Astrocyte (in vitro differentiated cells and primary cell): ENCODE measurements at places on chromosomes 13 and 19. TPM values are rescaled to one million over a fixed set of nuclear protein-coding genes. Genes with fewer than 3 reads are reported as not detected.

DNA sequence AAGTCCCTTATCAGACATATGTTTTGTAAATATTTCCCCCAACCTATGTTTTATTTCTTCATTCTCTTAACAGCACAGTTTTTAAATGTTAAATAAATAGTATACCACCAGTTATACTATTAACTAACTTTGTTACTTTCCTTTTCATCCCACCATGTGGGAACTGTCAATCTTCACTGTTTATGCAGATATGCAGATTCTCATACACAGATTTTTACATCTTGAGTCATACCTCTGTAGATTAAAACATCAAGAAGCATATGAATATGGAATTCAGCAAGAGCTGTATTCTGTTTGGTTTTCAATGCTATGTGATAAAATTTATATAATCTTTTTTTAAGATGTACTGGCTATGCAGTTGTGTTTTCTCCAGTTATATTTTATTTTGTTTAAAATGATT lies 566.3 kb downstream of the LIG4 start:
- DNase-seq, result no peak
- H3K27me3 ChIP-seq, result no peaks in the 10 kb centered on the region
- no peaks in the 10 kb centered on the region for H3K4me1 ChIP-seq
- no peaks in the 10 kb centered on the region for H3K36me3 ChIP-seq
- H3K27ac ChIP-seq, result no peak overlapping the region

NECTIN2 gene
- total RNA-seq, result 297 and 302 TPM in 2 replicates

- no peaks in the 10 kb centered on the region for H3K36me3 ChIP-seq
- H3K27me3 ChIP-seq, result no peaks in the 10 kb centered on the region
- peak overlapping the region; percentile 82 for H3K27ac ChIP-seq
- peaks cover 52% of the 10 kb centered on the region for H3K4me1 ChIP-seq
- peak; percentile 95 for DNase-seq
These were observed 72.6 kb upstream of the SERP2 start for GRCh38 chr13:44300895-44301638.

DNA sequence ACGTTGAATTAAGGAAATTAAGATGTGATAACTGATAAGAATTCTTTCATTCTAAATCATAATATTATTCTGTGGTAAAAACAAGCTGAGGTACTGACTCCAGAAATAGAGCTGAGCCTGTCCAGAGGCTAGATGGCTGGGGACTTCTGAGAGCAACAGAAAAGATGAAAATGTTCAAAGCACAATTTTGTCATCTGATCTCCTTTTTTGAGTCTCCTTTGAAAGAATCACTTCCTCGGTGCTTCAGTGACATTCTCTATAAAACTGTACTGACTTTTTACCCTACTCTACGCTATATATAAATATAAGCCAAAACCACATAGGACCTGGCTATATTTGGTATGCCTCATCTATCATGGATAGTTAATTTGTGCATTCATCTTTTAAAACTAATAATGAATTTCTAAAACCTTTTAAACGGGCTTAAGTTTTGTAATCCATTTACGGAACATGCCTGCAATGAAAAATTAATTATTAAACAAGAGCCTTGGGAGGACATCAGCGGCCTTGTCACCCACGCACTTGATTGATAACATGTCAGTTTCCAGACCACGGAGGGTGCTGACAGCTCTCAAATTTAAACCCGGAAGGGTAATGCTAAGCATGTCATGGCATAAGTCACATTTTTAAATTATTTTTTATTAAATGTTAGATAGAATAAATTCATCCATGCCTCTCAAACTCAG lies 235.5 kb downstream of the PCDH9 start:
- peak overlapping the region; percentile 51 for H3K4me3 ChIP-seq
- no peaks in the 10 kb centered on the region for H3K27me3 ChIP-seq
- no peak overlapping the region for H3K27ac ChIP-seq
- H3K36me3 ChIP-seq, result no peaks in the 10 kb centered on the region
- DNase-seq, result no peak

DNA sequence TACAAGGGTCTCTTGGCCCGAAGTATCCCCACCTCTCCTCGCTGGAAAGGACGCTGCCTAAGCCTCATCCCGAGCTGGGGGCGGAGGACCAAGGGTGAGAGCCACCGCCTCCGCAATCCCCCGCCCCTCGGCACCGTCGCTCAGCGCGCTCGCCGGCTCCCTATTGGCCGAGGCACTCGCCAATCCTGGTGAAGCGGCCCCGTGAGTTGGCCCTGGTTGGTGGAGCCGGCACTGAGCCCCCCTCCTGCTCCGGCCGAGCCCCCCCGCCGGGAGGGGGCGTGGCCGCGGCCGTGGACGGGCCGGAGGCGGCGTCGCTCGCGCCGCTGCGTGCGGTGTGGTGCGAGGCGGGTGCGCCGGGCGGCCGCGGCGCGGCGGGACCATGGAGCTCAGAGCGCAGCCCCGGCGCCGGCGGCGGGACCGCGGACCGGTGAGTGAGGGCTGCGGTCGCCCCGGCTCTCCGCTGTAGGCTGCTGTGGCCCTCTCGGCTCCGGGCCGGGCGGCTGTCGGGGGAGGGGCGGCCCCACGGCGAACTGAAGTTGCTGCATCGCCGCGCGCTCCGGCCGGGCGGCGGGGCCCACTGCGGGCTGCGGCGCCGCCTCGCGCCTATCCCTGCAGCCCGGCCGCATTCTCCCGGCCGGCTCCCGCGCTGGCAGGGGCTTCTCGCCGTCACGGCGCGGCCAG lies at the start of gene WASF3:
TSS of gene WASF3 (plus strand) at position 291 of the 681 bp plus-strand sequence. CDS start 84,588 bp downstream, outside the sequence.
- no peaks in the 10 kb centered on the region for H3K36me3 ChIP-seq
- H3K4me1 ChIP-seq, result peaks cover 20% of the 10 kb centered on the region
- peak; percentile 80 for DNase-seq
- H3K27ac ChIP-seq, result peak within 1 kb of the TSS; percentile 44

- no peaks in the 10 kb centered on the region for H3K4me1 ChIP-seq
- H3K27me3 ChIP-seq, result no peaks in the 10 kb centered on the region
- no peak overlapping the region for H3K4me3 ChIP-seq
- no peaks in the 10 kb centered on the region for H3K36me3 ChIP-seq
- no peak for DNase-seq
- H3K27ac ChIP-seq, result no peak overlapping the region
These were observed 7.8 kb downstream of the CEACAM4 start for GRCh38 chr19:41619018-41619556.

GRCh38 chr19:49098795-49099194 lies 13.5 kb downstream of the SNRNP70 start:
- H3K27me3 ChIP-seq, result no peaks in the 10 kb centered on the region
- no peak overlapping the region for H3K4me3 ChIP-seq
- H3K36me3 ChIP-seq, result peaks cover 37% of the 10 kb centered on the region
- no peaks in the 10 kb centered on the region for H3K4me1 ChIP-seq
- DNase-seq, result no peak

DNA sequence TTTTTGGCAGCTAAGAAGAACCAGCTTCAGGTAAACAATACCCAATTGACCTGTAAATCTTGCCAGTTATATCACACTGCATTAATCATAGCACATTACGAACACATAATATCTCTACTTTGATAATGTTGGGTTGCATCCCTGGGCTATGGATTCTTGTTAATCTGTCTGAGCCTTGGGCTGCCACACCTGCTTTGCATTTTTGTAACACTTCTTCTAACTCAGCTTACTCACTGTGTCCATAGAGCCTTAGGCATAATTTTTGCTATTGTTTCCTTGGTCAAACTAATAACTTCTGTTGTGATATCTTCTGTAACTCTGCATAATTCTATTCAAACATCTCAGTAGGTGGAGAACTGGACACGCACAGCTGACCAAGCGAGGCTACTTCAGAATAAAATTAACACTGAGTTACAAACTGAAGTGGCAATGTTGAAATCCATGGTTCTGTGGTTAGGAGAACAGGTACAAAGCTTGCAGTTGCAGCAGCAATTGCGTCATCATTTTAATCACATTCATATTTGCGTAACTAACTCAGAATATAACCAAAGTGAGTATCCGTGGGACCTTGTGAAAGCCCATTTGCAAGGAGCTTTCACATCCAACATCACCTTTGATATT lies 6.4 kb downstream of the ZNF350 start:
- no peak overlapping the region for H3K27ac ChIP-seq
- no peaks in the 10 kb centered on the region for H3K4me1 ChIP-seq
- H3K4me3 ChIP-seq, result no peak overlapping the region
- DNase-seq, result no peak
- H3K27me3 ChIP-seq, result no peaks in the 10 kb centered on the region

- no peak overlapping the region for H3K4me3 ChIP-seq
- H3K27ac ChIP-seq, result peak overlapping the region; percentile 21
- DNase-seq, result peak; percentile 93
- H3K36me3 ChIP-seq, result no peaks in the 10 kb centered on the region
- no peaks in the 10 kb centered on the region for H3K27me3 ChIP-seq
These were observed 359.3 kb downstream of the EFNB2 start for GRCh38 chr13:106176117-106176516.

TUBB4A gene
- total RNA-seq, result 0.75 and 1.7 TPM in 2 replicates

- no peak for DNase-seq
- no peak overlapping the region for H3K27ac ChIP-seq
- H3K4me3 ChIP-seq, result no peak overlapping the region
- no peaks in the 10 kb centered on the region for H3K27me3 ChIP-seq
- H3K4me1 ChIP-seq, result no peaks in the 10 kb centered on the region
These were observed 23.7 kb upstream of the ZNF254 start for GRCh38 chr19:24063295-24063694.

GRCh38 chr13:40535345-40535836 lies 131.1 kb downstream of the FOXO1 start:
- H3K36me3 ChIP-seq, result no peaks in the 10 kb centered on the region
- H3K4me1 ChIP-seq, result peaks cover 6% of the 10 kb centered on the region
- H3K27me3 ChIP-seq, result no peaks in the 10 kb centered on the region
- no peak overlapping the region for H3K4me3 ChIP-seq
- H3K27ac ChIP-seq, result no peak overlapping the region

- no peaks in the 10 kb centered on the region for H3K27me3 ChIP-seq
- peaks cover 4% of the 10 kb centered on the region for H3K4me1 ChIP-seq
- no peak for DNase-seq
These were observed 26.1 kb upstream of the DOCK9 start for GRCh38 chr13:99003851-99004471.

DNA sequence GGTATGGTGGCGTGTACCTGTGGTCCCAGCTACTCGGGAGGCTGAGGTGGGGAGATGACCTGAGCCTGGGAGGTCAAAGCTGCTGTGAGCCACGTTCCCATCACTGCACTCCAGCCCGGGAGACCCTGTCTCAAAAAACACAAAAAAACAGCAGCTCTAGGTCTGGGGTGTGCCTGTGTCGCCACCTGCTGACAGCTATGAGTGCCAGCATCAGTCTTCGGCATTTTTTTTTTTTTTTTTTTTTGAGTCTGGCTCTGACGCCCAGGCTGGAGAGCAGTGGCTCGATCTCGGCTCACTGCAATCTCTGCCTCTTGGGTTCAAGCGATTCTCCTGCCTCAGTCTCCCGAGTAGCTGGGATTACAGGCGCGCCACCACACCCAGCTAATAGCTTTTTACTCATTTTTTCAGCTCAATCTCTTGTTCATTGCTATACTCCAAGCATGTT lies 10.1 kb downstream of the AP2S1 start:
- DNase-seq, result no peak
- H3K4me1 ChIP-seq, result peaks cover 8% of the 10 kb centered on the region
- H3K27me3 ChIP-seq, result no peaks in the 10 kb centered on the region
- peaks cover 33% of the 10 kb centered on the region for H3K36me3 ChIP-seq

NCR1 gene
- not detected in 2 replicates for total RNA-seq

DNA sequence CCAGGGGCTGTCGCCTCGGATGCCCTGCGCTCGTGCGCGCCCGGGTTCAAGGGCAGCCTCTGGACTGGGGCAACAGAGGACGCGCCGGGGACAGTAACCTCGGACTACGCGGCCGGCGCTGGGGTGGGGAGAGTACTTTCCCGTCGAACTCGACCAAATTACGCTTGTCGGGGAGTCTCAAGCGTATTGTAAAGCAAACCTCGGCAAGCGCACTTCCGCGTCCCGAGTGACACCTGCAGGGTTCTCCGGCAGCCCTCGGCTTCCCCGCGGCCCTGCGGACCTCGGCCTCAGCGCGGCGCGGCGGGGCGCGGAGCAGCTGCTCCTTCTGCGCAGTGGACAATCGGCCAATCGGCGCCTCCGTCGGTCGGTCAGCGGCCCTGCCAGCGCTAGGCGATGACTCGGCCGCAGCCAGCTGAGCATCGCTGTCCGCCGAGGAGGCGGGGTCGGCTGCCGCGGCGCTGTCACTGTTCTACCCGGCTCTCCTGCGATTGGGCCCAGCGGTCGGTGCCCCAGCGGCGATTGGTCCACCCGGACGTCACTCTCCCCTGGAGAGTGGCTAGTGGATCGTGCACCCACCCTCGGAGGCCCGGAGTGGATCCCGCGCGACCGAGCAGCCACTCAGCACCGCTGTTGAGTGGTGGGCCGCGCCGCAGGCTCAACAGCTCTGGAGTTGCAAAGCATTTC lies at the start of gene SLC46A3:
TSS of gene SLC46A3 (minus strand) at position 428 of the 684 bp plus-strand sequence. CDS start 972 bp downstream, outside the sequence.
- H3K4me1 ChIP-seq, result peaks cover 15% of the 10 kb centered on the region
- peak; percentile 96 for DNase-seq
- H3K27me3 ChIP-seq, result no peaks in the 10 kb centered on the region
- peak within 1 kb of the TSS; percentile 78 for H3K27ac ChIP-seq
- no peaks in the 10 kb centered on the region for H3K36me3 ChIP-seq

- no peaks in the 10 kb centered on the region for H3K36me3 ChIP-seq
- peak overlapping the region; percentile 55 for H3K4me3 ChIP-seq
- H3K27ac ChIP-seq, result no peak overlapping the region
- peak; percentile 20 for DNase-seq
- H3K4me1 ChIP-seq, result no peaks in the 10 kb centered on the region
- peaks cover 50% of the 10 kb centered on the region for H3K27me3 ChIP-seq
These were observed 41.4 kb downstream of the DEDD2 start for GRCh38 chr19:42175952-42176648.

SMIM24 gene
- total RNA-seq, result not detected in 2 replicates

DNA sequence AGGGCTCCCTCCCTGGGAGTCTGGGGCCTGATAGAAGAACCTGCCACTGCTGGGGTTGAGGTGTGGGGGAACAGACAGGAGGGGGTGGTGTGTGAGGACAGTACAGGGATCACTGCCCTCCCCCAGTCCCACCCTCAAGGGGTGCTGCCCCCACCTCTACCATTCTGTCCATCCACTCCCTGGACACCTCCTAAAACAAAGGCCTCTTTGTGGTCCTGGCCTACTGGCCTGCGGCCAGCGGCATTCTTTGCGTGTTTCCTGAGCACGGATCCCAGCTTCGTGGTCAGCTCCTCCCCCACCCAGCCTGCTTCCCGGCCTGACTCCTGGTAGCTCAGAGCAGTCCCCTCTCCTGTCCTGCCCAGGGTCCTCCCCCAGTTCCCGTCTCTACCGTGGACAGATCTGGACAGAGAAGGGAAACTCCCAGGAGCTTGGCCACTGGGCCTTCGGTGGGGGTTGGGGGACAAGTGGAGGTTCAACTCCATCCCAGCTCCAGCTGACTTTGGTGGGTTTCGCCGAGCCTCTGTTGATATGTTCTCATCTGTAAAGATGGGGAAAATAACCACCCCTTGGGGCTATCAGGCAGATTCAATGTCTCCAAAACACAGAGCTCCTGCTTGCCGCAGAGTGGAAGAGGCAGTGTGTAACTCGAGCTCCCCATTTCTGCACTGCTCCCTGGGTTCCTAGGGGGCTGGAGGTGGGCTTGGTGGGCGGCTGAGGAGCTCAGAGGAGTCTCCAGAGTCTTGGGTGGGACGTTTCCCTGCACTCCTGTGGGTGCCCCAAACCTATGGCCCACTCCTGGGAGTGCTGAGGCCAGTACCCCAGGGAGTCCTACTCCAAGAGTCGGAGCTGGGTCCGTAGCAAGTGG lies 48.7 kb downstream of the LYL1 start:
- DNase-seq, result peak; percentile 97
- no peaks in the 10 kb centered on the region for H3K36me3 ChIP-seq
- peak overlapping the region; percentile 98 for H3K27ac ChIP-seq
- H3K4me3 ChIP-seq, result no peak overlapping the region
- peaks cover 75% of the 10 kb centered on the region for H3K4me1 ChIP-seq

- DNase-seq, result peak; percentile 72
- H3K4me3 ChIP-seq, result no peak overlapping the region
- no peaks in the 10 kb centered on the region for H3K4me1 ChIP-seq
- H3K36me3 ChIP-seq, result no peaks in the 10 kb centered on the region
- H3K27ac ChIP-seq, result no peak overlapping the region
These were observed 26.5 kb upstream of the FOXO1 start for GRCh38 chr13:40692946-40693345.
